ENCODE measurements at places on chromosomes 2 and 18. TPM values are rescaled to one million over a fixed set of nuclear protein-coding genes. Genes with fewer than 3 reads are reported as not detected.

DNA sequence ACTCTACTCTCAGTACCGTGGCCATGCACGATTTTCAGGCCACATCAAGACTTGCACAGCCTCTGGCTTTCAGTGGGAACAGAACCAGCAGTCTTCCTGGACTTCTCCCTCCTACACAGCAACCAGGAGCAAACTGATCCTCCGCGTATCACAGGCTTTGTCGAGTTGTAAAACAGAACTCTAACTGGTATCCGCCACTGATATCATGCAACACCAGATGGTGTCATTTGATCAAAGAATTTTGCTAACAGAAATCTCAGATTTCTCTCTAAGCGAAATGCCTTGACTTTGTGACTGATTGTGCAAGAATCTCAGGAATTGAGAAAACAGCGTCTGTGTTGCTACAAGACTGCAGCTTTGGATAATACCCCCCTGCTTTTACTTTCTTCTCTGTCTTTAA, 85.7 kb downstream of the COPS8 start:
- H3K27ac ChIP-seq: peak overlapping the region; percentile 89
- peak overlapping the region; percentile 41 for H3K4me3 ChIP-seq
- DNase-seq: no peak
- H3K27me3 ChIP-seq: no peaks in the 10 kb centered on the region

The ASTL gene
- not detected for total RNA-seq

DNA sequence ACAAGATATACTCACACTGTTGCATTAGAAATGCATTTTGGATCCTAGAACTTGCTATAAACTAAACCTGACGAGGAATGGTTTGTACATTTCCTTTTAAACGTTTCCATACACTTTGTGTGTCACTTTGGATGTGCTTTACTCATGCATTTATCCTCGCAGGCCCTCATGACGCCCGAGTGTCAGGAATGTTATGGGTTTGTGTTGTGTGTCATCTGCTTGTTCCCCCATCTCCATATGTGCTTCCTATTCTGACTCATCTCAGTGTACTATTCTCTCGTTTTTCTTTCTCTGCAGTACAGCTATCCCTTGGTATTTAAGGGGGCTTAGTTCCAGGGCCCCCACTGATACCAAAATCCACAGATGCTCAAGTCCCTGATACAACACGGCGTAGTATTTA, 121.5 kb upstream of the RASGRP3 start:
- DNase-seq: no peak
- H3K4me1 ChIP-seq: peaks cover 11% of the 10 kb centered on the region
- no peak overlapping the region for H3K4me3 ChIP-seq
- H3K36me3 ChIP-seq: peaks cover 21% of the 10 kb centered on the region
- H3K27me3 ChIP-seq: no peaks in the 10 kb centered on the region

The CBLN2 gene
- not detected for total RNA-seq

DNA sequence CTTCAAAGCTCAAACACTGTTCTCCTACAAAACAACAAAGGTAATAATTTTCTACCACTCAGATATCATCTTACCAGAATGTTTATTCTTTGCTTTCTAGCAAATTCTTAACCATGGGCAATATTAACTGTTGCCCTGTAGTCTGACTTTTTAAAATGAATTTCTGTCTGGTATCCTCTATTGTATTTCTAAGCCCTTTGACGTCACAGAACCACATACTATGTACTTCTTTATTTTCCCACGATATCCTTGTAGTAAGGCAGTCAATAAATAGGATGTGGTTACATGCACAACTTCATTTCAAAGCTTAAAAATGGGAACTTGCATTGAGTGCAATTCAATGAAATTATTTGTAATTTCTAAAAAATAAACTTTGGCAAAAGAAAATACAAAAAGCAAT, 58.7 kb downstream of the THADA start:
- H3K27ac ChIP-seq: no peak overlapping the region
- no peak overlapping the region for H3K4me3 ChIP-seq
- peaks cover 6% of the 10 kb centered on the region for H3K4me1 ChIP-seq
- H3K27me3 ChIP-seq: no peaks in the 10 kb centered on the region

The TMEM178A gene
- total RNA-seq: 1.6 TPM

The REEP1 gene
- not detected for total RNA-seq

The REG1B gene
- total RNA-seq: not detected

The MLPH gene
- total RNA-seq: 22.5 TPM

- H3K27ac ChIP-seq: no peak overlapping the region
- H3K4me3 ChIP-seq: no peak overlapping the region
- H3K27me3 ChIP-seq: peaks cover 7% of the 10 kb centered on the region
- H3K36me3 ChIP-seq: no peaks in the 10 kb centered on the region
- no peaks in the 10 kb centered on the region for H3K4me1 ChIP-seq
These were observed 15.1 kb upstream of the SUCLG1 start for GRCh38 chr2:84474176-84474575.

The FBXO36 gene
- 4.8 TPM for total RNA-seq

The REG3A gene
- not detected for total RNA-seq

The IGFBP5 gene
- total RNA-seq: 1,145 TPM

DNA sequence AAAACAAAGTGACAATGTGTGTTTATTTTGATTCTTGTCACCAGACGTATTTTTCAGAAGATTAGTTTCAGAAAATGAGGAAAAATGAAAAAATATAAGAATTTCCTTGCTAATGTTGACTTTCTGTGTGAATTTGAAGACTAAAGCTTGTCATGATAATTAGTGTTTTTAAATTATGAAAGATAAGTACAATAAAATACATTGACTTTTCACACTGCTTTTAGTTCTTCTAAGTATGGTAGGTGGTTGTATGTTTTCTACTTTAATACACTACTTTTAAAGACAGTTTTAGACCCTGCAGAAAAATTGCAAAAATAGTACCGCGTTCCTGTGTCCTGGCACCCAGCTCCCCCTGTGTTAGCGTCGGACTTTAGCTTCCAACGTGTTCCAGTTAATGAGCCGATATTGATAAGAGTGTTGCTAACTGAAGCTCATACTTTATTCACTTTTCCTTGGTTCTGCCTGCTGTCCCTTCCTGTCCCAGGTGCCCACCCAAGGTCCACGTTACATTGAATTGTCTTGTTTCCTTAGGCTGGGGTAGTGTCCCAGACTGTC, 695 bp downstream of the RBFA start:
- H3K4me1 ChIP-seq: peaks cover 26% of the 10 kb centered on the region
- peaks cover 14% of the 10 kb centered on the region for H3K36me3 ChIP-seq
- H3K4me3 ChIP-seq: peak overlapping the region; percentile 84
- H3K27ac ChIP-seq: peak overlapping the region; percentile 83
- H3K27me3 ChIP-seq: no peaks in the 10 kb centered on the region
- no peak for DNase-seq

DNA sequence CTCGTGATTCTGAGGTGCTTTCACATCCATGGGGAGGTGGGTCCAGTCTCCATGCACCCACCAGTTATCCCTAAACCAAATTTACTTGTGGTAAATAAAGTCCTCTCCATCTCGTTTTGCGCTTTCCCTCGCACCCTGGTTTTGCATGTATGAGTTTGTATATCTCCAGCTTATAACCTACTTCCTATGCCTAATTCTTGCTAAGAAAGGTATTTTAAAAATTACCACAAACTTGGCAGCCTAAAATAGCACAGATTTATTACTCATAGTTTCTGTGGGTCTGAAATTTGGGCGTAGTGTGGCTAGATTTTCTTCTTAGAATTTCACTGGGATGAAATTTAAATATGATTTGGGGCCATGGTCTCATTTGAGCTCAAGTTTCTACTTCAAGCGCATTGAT, 511.5 kb downstream of the NYAP2 start:
- H3K36me3 ChIP-seq: no peaks in the 10 kb centered on the region
- no peaks in the 10 kb centered on the region for H3K27me3 ChIP-seq
- H3K4me3 ChIP-seq: no peak overlapping the region
- no peaks in the 10 kb centered on the region for H3K4me1 ChIP-seq
- no peak for DNase-seq

- DNase-seq: peak; percentile 62
- H3K27me3 ChIP-seq: no peaks in the 10 kb centered on the region
- H3K36me3 ChIP-seq: no peaks in the 10 kb centered on the region
- H3K27ac ChIP-seq: no peak overlapping the region
These were observed 211.6 kb downstream of the ANKRD30B start for GRCh38 chr18:14959550-14959949.

The LIMS1 gene
- total RNA-seq: 74.4 TPM

- H3K4me1 ChIP-seq: no peaks in the 10 kb centered on the region
- no peaks in the 10 kb centered on the region for H3K36me3 ChIP-seq
- H3K27ac ChIP-seq: no peak overlapping the region
- no peak for DNase-seq
- no peaks in the 10 kb centered on the region for H3K27me3 ChIP-seq
These were observed 144.1 kb downstream of the NCOA1 start for GRCh38 chr2:24635181-24635580.

DNA sequence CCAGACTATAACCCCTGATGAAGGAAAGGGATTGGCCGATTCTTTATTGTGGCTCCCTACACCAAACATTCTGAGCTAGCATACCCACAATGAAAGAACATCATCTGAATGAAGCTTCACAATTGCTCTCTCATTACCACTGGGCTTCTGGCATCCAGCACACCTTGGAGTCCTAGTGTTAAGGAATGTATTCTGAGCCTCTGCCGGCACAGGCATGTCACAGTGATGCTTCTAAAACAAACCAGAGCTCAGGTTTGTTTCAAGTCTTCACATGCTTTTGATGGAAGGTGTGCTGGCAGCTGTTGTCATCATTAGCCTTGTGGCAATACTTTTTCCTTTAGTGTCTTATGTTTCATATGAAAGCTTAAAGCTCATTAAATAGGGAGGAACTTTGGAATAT, 76.3 kb upstream of the RBBP8 start:
- no peaks in the 10 kb centered on the region for H3K4me1 ChIP-seq
- H3K27ac ChIP-seq: no peak overlapping the region
- DNase-seq: no peak
- H3K4me3 ChIP-seq: no peak overlapping the region
- H3K27me3 ChIP-seq: peaks cover 73% of the 10 kb centered on the region

DNA sequence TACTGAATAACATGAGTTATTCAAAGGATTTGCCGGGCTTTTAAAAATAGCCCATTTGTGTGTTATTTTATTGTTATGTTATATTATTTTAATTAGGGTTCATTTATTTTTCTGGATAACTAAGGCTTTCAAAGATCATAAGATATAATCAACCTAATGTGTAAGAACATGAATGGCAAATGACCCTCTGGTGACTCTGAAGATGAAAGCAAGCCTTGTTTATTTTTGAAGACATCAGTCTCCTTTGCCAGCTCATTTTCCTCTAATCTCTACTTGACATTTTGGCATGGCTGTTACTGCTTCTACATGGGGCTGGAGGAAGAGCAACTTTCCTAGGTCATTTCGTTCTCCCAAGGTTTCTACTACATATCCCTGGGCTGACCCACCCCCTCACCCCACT, 10.6 kb downstream of the FAP start:
- no peak overlapping the region for H3K4me3 ChIP-seq
- peaks cover 9% of the 10 kb centered on the region for H3K4me1 ChIP-seq
- H3K36me3 ChIP-seq: peaks cover 14% of the 10 kb centered on the region
- no peak for DNase-seq
- H3K27ac ChIP-seq: no peak overlapping the region

DNA sequence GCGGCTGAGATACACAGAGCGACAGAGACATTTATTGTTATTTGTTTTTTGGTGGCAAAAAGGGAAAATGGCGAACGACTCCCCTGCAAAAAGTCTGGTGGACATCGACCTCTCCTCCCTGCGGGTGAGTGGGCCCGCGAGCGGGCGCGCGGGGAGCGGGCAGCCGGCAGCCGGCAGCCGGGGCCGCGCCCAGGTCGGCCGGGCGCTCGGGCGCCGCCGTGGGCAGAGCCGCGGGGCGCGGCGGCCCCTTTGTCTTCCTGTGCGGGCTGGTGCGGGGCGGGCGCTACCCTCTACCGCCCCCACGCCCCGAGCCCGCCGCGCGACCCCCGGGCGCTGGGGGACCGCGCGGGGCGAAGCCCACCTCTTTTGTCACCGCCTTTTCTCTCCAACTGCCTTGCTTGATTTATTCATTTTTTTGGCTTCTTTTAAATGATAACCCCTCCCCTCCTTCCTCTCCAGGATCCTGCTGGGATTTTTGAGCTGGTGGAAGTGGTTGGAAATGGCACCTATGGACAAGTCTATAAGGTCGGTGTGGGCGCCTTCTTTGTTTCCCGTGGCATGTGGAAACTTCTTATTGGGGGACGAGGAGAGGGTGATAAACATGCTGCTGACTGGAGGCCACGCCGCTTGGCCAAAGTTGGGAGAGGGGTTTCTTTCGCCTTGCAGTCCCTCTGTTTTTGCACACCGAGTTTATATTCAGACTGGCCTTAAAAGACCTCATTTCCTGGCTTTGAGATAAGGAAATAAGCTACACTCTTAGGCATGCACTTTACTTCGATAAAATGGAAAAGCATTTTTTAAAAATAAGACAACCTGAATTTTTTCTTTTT, 722 bp downstream of the MAP4K4 start:
- DNase-seq: no peak
- peak overlapping the region; percentile 53 for H3K27ac ChIP-seq
- H3K4me1 ChIP-seq: peaks cover 15% of the 10 kb centered on the region
- peak overlapping the region; percentile 72 for H3K4me3 ChIP-seq

- DNase-seq: no peak
- no peak overlapping the region for H3K27ac ChIP-seq
- H3K4me1 ChIP-seq: peaks cover 7% of the 10 kb centered on the region
- no peaks in the 10 kb centered on the region for H3K27me3 ChIP-seq
- no peaks in the 10 kb centered on the region for H3K36me3 ChIP-seq
- H3K4me3 ChIP-seq: no peak overlapping the region
These were observed 56.1 kb downstream of the LHCGR start for GRCh38 chr2:48699348-48699930.

- H3K27me3 ChIP-seq: no peaks in the 10 kb centered on the region
- H3K36me3 ChIP-seq: peaks cover 7% of the 10 kb centered on the region
- no peak overlapping the region for H3K4me3 ChIP-seq
- peaks cover 14% of the 10 kb centered on the region for H3K4me1 ChIP-seq
- H3K27ac ChIP-seq: peak overlapping the region; percentile 35
- DNase-seq: no peak
These were observed 49.1 kb downstream of the ZEB2 start for GRCh38 chr2:144470816-144471215.

DNA sequence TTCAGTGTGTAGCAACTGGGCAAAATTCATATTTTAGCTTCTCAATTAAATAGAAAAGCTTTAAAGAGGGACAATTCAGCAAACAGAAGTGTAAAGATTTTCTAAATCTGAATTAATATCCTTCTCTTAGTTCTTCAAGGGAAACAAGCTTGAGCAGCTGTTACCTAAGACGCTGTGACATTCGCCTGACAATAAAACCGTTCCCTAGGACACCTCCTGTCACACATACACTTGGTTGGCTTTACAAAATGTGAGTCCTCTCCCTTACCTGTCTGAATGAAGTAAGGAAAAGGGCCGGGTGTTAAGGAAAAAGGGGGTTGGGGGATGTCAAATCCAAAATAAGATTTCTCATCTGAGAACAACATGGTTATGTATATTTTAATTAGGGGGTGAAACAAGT, 2.1 kb downstream of the SERTAD2 start:
- H3K36me3 ChIP-seq: peaks cover 3% of the 10 kb centered on the region
- DNase-seq: no peak
- H3K4me3 ChIP-seq: peak overlapping the region; percentile 8
- H3K27me3 ChIP-seq: no peaks in the 10 kb centered on the region
- peak overlapping the region; percentile 92 for H3K27ac ChIP-seq

The ADD2 gene
- total RNA-seq: not detected

- peak; percentile 51 for DNase-seq
- no peak overlapping the region for H3K4me3 ChIP-seq
- no peaks in the 10 kb centered on the region for H3K36me3 ChIP-seq
- peaks cover 4% of the 10 kb centered on the region for H3K27me3 ChIP-seq
These were observed 66.2 kb downstream of the CRACDL start for GRCh38 chr2:98869870-98870269.
